Stimulated activated CD4-positive, alpha-beta T cell treated with anti-CD3 and anti-CD28 coated beads, Interleukin-12 subunit alpha, Interleukin-12 subunit beta, amount 100 ng/mL, for 24 hours (primary cell): ENCODE measurements at places on chromosomes 2 and 18.

GRCh38 chr2:59177748-59178147, 936.6 kb upstream of the FANCL start:
- DNase-seq, result no peak

DNA sequence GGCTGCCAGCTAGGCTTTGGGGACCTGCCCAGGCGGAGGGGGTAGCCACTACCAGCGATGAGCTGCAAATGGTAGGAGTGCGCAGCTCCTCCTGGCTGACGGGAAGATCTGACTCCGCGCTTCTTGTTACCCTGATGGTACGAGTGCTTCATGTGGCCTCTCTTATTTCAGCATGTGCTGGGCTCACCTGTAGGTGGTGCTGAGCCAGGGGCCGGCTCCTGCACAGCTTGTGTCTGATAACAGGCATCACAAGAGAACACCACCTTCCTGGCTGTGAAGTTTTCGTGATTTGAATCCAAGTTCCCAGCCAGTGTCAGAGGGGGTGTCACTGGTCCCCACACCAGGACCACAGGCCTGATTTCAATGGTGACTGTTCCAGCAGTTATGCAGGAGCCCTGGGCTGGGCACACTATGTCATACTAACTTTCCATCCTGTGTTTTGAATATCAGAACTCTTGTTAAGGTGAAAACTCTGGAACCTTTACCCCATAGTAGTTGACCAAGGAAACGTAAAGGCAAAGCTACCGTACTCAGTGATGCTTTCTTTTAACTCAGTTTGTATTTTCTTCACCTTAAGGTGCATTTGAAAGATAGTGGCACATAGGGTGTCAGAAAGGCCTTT, 28.0 kb downstream of the APCDD1 start:
- DNase-seq, result no peak

GRCh38 chr2:21427606-21428005, 303.8 kb downstream of the TDRD15 start:
- DNase-seq, result no peak

DNA sequence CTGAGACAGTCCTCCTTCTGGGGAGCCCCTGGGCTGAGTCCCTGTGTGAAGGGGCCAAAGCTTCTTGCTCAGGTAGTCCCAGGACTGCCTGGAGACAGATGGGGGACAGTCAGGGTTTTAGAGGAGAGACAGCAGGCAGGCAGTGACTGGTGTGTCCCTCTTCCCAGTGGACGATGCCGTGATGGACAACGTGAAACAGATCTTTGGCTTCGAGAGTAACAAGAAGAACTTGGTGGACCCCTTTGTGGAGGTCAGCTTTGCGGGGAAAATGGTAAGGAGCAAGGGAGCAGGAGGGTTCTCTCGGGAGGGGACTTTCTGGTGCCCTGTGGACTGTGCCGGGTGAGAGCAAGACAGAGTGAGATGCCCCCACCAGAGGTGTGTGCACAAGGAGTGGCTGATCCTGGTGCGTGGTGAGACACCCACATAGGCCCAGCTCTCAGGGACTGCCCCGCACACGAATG, 74.8 kb downstream of the DYSF start:
- DNase-seq, result no peak

DNA sequence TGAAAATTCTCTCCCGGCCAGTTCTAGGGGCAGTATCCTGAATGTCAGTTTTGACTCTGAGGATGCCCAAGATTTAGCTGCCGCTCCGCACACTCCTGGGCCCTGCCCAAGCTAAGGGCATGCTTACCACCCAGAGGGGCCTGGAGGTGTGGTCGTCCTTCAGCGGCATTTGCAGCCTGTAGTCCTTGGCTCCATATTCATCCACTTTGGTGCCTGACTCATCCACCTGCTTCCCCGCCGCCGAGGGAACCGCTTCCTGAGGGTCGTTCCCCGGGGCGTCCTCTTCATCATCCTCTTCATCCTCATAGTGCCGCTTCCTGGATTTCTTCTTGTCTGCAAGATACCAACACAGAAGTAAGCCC, 577 bp downstream of the ERCC3 start:
- no peak for DNase-seq

DNA sequence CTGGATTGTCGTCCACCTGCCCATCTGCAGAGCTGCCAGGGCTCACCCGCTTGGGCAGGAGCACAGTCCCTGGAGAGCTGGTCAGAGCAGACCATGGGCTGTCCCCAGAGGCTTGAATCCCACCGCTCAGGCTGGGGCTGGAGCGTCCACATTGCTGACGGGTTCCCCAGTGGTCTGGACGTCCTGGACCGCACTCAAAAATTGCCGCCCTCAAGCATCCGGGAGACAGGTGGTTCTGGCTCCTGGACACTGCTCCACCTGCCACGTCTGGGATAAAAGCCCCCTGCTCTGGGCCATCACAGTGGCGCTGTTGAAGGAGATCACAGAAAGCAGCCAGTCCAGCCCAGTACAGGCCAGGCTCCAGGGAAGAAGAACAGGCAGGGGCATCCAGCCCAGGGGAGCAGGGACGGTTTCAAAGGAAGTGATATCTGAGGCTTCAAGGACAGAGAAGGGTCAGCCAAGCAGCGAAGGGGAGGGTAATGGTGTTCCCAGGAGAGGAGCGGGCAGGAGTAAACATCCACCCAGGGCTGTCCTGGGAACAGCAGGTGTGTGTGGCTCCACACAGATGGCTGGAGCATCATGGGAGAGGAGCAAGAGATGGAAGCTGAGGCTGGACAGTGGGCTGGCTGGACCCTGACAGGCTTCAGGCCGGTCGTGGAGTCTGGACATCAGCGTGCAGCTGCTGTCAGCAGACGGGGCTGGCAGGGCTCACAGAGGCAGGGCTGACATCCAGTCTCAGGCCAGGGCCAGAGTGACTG, 21.9 kb upstream of the ID2 start:
- DNase-seq, result no peak

DNA sequence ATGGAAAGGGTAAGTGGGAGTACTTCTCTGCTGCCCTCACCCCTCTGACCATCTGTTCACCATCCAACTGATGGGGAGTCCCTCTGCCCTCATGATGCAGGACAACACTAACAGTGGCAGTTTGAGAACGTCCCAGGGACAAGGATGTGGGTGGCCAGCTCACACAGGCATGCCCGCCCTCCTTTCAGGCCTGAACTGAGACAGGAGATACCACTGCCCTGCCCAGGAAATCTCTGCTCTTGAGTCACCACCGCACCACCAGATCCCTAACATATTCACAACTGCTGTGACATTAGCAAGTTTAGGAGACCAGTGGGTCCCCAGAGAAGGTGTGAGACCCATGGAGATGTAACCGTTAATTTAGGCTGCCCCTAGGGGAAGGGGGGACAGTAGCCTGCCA, 66.2 kb downstream of the TRAPPC8 start:
- no peak for DNase-seq

DNA sequence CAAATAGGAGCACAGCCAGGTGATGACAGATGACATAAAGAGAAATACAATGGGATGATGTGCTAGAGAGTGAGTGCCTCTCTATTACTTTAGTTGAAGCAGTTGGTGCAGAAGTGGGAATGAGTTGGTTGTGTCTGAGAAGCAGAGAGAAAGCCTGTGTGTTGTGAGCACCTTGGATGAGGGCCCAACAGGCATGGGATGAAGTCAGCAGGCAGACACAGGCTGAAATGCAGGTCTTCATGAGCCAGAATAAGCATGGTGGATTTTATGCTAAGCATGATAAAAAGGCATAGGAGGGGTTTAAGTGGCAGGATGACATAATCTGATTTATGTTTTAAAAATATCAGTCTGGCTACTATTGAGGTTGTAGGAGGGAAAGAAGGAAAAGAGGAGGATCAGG, 71.5 kb downstream of the KLHL14 start:
- DNase-seq, result no peak

DNA sequence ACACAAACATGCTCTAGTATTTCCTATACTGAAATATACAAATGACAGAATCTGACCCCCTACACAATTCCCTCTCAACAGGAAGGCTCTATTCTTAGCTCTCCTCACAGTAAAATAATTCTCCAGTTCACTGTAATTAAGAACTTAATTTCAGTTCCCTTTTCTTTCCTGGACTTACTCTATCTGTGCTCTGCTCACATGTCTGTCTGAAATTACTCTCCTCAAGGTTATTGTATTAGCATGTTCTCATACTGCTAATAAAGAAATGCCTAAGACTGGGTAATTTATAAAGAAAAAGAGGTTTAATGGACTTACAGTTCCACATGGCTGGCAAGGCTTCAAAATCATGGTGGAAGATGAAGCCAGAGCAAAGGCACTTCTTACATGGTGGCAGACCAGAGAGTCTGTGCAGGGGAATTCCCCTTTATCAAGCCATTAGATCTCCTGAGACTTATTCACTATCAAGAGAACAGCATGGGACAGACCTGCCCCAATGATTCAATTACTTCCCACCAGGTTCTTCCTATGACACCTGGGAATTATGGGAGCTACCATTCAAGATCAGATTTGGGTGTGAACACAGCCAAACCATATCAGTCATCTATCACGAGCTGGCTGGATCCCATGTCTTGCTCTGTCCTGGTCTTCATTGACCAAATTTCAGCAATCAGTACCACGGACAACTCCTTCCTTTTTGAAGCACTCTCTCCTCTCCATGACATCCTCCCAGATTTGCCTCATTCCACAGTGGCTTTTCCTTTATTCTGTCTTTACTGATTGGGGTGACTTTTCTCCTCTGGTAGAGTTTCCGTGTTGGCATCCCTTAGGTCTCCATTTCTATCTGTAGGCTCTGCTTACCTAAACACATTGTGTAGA, 110.9 kb downstream of the GALR1 start:
- no peak for DNase-seq

- no peak for DNase-seq
These were observed 4.0 kb downstream of the CIDEA start for GRCh38 chr18:12257996-12258718.

- DNase-seq, result no peak
These were observed 36.7 kb downstream of the FAM117B start for GRCh38 chr2:202671317-202672035.

DNA sequence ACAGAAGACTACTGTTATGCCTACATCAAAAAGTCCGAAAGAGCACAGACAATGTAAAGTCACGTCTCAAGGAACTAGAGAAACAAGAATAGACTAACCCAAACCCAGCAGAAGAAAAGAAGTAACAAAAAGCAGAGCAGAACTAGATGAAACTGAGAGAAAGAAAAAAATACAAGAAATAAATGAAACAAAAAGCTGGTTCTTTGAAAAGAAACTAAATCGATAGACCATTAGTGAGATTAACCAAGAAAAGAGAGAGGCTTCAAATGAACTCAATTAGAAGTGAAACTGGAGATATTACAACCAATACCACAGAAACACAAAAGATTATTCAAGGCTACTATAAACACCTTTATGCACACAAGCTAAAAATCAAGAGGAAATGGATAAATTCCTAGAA, 271.8 kb downstream of the MBD2 start:
- no peak for DNase-seq

DNA sequence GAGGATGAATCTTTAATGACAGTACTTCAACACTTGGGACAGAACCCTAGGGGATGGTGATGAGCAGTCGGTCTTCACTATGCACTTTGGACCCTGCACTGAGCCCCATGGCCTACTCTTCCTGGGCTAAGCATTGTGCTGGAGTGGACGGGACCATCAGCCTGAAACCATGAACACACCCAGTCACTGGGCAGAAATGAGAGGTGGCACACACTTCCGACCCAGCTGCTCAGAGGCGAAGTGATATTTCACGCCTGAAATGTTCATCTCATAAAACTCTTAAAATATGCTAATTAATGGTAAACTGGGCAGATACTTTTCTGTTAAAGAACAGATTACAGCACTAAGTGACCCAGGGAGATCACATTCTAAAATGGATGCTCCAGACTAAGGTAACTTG, 150.3 kb upstream of the NDUFV2 start:
- DNase-seq, result no peak

DNA sequence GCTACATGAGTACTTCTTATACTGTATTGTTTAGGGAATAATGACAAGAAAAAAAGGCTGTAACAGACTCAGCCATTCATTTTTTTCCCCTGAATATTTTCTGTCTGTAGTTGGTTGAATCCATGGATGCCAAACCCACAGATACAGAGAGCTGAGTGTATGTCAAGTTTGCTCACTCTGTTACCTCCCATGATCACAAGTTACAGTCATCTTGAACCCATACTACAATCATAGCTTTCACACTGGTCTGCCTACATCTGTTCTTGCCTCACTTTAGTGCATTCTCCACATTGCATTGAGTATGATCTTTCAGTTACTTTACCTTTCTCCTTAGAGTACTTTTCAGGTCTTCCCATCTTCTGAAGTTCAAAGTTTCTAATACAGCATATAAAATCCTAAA, 94.0 kb downstream of the BIRC6 start:
- DNase-seq, result no peak

- peak; percentile 50 for DNase-seq
These were observed 939 bp downstream of the DOCK10 start for GRCh38 chr2:225041207-225041850.

- no peak for DNase-seq
These were observed 58.2 kb downstream of the KLHL14 start for GRCh38 chr18:32714571-32715148.

- no peak for DNase-seq
These were observed 80.3 kb downstream of the NPAS2 start for GRCh38 chr2:100900156-100900795.

GRCh38 chr2:100982431-100982861, 19.6 kb upstream of the RPL31 start:
- no peak for DNase-seq

- DNase-seq, result no peak
These were observed 144.1 kb downstream of the CDC42EP3 start for GRCh38 chr2:37527361-37527760.

- DNase-seq, result no peak
These were observed 615.2 kb downstream of the CNTNAP5 start for GRCh38 chr2:124640221-124640750.

DNA sequence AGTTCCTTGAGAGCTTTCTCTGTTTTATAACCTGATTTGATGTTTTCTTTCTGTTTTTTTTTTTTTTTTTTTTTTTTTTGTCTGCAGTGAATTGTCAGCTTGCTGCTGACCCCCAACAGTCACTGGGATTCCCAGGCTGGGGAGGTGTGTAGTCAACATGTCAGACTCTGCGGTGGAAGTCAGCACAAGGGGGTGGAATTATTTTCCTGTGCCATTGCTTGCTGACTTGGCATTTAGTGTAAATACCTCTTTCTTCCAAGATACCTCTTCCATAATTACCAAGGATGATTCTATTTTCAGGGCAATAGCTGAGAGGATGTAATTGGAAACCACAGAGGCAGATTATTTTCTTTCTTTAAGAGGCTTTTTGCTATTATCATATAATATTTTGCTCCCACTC, 266.3 kb downstream of the CCDC85A start:
- no peak for DNase-seq

GRCh38 chr2:65662654-65663432, 230.4 kb upstream of the SPRED2 start:
- no peak for DNase-seq

GRCh38 chr18:22300665-22301636, 116.8 kb downstream of the CTAGE1 start:
- DNase-seq, result no peak

GRCh38 chr2:144310889-144311608, 208.9 kb downstream of the ZEB2 start:
- DNase-seq, result no peak

- no peak for DNase-seq
These were observed 613.5 kb upstream of the SETBP1 start for GRCh38 chr18:44067186-44067585.
